ENCODE measurements at places on chromosomes 7 and 10.

DNA sequence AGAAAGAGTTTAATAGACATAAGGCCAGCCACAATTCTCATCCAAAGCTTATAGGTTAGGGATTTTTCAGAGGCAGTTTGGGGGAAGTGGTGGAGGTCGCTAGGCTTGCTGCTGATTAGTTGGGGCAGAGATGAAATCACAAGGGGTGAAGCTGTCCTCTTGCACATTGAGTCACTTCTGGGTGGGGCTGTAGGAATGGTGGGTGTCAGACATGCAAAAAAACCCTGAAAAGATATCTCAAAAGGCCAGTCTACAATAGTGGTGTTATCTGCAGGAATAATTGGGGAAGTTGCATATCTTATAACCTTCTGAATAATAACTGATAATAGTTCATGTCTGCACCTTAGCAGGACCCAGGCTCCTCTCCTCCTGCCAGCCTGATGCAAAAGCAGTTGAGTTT, 2.1 kb downstream of the FAM24B start:
- DNase-seq: no peak

GRCh38 chr10:43061331-43061730, 15.5 kb upstream of the RET start:
- DNase-seq: no peak

DNA sequence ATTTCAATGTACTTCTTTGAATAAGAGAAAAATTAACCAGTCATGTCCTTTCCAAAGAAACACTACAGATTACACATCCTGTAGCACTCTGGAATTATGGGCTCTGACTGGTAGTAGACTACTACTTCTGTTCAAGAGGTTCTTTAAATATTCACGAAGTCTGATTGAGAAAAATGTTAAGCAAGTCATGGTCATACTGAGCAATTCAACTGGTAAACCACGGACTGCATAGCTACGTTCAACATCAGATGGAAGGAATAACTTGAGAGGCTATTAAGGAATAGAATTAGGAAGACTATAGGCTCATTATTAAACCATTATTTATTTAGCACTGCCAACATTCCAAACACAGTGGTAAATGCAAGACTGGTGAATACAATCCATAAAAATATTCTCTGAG, 160.8 kb downstream of the IMMP2L start:
- no peak for DNase-seq

GRCh38 chr10:17793823-17794644, 15.1 kb upstream of the MRC1 start:
- no peak for DNase-seq

GRCh38 chr10:37125191-37125732, at the start of gene ANKRD30A:
TSS of gene ANKRD30A (plus strand) at chr10:37125598. CDS start at chr10:37125788, 190 bp downstream.
- DNase-seq: no peak

GRCh38 chr10:8055420-8056349, 1.2 kb downstream of the GATA3 start:
- no peak for DNase-seq

GRCh38 chr10:96577069-96577468, 9.7 kb downstream of the TM9SF3 start:
- DNase-seq: no peak

- no peak for DNase-seq
Observed at GRCh38 chr7:13091974-13092707, 404.7 kb downstream of the ARL4A start.

GRCh38 chr10:58918887-58919286, 257.6 kb upstream of the PHYHIPL start:
- DNase-seq: no peak

DNA sequence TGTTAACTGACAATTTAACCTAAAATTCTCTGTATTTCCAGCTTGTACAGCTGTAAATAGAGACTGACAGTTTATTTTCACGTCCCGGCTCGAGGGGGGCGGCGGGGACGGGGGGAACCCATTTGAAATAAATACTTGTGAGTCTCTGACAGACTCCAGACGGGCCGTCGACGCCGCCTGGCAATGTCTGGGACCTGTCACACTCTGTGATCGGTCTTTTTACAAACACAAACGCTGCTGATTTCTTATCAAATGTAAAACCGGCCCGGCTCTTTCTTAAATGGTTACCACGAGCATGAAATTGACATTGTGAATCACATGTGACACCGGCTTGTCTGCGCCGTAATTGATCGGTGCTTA, 57.0 kb downstream of the UNCX start:
- no peak for DNase-seq

DNA sequence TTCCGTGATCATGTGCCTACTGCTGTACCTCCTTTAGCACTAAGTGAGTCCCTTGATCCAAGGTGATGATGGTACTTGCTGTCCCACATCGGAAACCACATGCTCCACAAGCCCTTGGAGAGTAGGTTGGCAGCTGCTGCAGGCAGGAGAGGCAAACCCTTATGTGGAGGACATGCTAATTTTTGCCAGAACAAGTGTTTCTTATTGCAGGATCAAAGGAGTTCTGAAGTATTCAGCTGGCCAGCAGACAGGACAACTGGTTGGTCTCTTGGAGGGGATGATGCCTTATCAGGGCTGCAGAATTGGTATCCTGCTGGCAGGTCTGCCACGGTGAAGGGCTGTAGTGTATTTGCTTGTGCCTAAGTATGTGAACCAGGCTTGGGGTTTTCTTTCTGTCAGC, 36.8 kb downstream of the NACAD start:
- no peak for DNase-seq

Measured in dorsolateral prefrontal cortex (tissue), 122 donors.